ENCODE measurements at places on chromosomes 7 and 10.

GRCh38 chr7:47326808-47327207 lies 255.1 kb downstream of the TNS3 start:
- DNase-seq = no peak

- no peak for DNase-seq
These were observed 14.3 kb downstream of the PRTFDC1 start for GRCh38 chr10:24938076-24938475.

DNA sequence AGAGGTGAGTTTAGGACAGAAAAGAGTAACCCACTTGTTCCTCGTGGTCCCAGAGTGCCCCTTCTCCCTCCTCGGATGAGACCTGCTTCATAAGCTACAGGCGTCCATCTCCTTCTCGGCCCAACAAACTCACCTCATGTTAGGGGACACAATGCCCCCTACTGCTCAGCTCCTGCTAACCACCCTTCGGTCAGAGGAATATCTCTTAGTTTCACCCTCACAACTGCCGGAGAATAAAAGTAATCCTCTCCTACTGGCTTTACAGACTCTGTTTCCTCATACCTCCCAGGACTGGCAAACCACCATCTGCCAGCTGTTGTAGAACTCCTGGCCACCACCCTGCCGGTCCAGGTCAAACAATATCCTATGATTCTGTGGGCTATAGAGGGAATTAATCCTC lies 3.2 kb downstream of the AKR1B15 start:
- no peak for DNase-seq

DNA sequence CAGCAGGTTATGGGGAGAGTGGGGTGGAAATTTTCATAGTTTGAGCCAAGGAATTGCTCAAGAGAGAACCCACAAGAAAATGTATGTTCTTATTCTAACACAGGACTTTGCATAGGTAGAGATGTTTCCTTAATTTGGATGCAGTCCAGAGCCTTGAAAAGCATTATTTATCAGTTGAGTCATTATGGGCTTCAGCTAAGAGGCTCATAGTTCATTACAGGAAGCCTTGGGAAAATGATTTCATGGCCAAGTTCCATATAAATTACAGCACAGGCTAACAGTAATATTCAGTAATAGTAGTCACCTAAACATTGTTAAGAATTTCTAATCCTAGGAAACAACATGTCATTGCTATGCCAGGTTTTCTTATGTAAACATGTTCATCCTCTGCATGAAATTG lies 131.1 kb upstream of the PTPRZ1 start:
- DNase-seq = no peak

DNA sequence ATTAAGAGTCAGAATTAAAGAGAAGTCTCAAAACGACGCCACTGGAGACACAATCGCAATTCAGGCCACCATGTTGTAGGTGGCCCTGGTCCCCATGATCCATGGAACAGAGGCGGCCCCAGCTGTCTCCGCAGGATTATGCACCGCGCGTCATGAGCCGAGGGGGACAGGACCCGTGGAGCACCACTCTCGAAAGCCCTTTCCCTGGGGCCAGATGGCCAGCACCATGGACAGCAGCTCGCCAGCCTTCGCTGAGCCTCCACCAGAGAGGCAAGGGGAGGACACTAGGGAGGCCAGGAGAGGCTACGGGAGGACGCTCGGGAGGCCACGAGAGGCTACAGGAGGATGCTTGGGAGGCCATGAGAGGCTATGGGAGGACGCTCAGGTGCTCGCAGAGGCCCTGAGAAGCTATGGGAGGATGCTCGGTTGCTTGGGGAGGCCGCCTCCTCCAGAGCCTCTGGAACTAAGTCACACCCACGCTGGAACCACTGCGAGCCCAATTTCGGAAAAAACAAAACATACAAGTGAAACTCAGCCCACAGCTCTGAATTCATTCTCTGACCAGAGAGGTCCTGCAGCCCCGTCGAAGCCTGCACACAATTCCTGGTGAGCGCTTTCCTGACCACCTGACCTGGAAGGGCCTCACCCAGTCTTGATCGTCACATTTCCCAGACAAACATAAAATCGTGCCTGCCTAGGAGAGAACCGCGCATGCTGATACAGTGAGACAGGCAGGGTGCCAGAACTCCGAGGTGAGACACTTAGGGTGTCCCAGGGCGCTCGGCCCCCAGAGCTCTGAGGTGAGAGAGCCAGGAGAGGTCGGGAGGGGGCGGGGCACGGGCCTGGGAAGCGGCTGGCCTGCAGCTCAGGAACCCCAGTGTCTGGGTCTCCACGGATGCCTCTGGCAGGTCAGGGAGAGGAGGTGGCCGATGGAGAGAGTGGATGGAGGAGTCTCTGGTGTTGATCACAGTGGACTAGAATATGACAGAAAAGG lies 224.4 kb downstream of the PTPRN2 start:
- DNase-seq = peak; percentile 23

DNA sequence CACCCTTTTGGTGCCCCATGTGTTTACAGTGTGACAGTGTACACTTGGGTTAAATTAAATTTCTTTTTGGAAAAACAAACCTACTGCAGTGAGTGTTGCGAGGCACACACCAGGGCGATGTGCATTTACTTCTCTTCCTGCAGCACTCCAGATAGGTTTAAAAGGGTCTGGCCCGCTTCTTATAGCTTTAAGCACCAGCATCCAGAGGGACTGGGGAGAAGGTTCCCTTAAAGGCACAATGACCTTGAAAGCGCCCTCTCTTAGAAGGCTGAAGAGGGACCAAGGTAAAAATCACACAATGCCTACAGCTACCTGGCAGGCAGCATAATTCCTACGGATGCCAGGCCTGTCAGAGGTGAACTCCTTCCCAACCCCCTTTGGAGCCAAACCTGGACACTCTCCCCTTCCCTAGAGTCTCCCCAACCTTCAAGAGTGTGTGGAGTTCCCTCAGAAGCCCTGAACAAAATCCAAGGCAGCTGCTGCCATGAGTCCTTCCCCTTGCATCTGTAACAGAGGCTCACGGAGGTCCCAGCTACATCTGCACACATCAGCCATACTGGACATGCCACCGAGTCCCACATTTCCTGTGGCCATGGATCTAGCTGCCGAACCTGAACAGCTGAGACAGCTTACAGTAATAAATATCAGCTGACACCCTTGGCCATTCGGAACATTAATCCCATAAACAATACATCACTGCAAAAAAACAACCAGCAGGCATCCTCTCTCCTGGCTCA lies 33.2 kb downstream of the TRIM8 start:
- DNase-seq = no peak

GRCh38 chr10:123549761-123550454 lies 116.2 kb upstream of the GPR26 start:
- DNase-seq = no peak

GRCh38 chr10:131997366-131998049 lies 15.8 kb upstream of the BNIP3 start:
- no peak for DNase-seq

DNA sequence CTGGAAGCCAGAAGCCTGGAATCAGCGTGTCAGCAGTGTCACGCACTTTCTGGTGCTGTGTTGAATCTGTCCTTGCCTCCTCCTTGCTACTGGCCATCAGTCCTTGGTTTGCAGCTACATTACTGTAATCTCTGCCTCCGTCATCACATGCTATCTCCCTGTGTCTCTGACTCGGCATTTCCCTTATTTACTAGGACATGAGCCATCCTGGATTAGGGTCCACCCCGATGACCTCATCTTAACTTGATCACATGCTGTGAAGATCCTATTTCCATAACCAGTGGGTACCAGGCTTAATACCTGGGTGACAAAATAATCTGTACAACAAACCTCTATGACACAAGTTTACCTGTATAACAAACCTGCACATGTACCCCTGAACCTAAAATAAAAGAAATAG lies 518.0 kb upstream of the KLF6 start:
- no peak for DNase-seq
